MCF 10A (cell line): ENCODE measurements at places on chromosomes 3 and 15. TPM values are rescaled to one million over a fixed set of nuclear protein-coding genes. Genes with fewer than 3 reads are reported as not detected.

Gene SLC9C1
- not detected in 2 replicates for total RNA-seq

Gene HRH1
- 11.0 and 14.8 TPM in 2 replicates for total RNA-seq

Gene CLDN1
- total RNA-seq, result 197 and 263 TPM in 2 replicates

Gene IGSF11
- total RNA-seq, result not detected in 2 replicates

Gene RARRES1
- not detected in 2 replicates for total RNA-seq

Gene SLC28A1
- total RNA-seq, result not detected in 2 replicates

Gene GABRR3
- total RNA-seq, result not detected in 2 replicates

Gene KY
- not detected in 2 replicates for total RNA-seq

Gene KBTBD13
- not detected in 2 replicates for total RNA-seq

Gene CLDN16
- 0.23 TPM in 1 of 2 replicates, not detected in the other for total RNA-seq

Gene NDN
- total RNA-seq, result not detected in 2 replicates

Gene CFAP20DC
- total RNA-seq, result 1.1 and 1.5 TPM in 2 replicates

Gene LYZL4
- not detected in 2 replicates for total RNA-seq

Gene ABI3BP
- total RNA-seq, result 2.9 and 3.1 TPM in 2 replicates

Gene CNTN3
- 2.6 and 3.5 TPM in 2 replicates for total RNA-seq

Gene IL17RD
- total RNA-seq, result 0.91 and 1.2 TPM in 2 replicates

Gene CRYBG3
- total RNA-seq, result 7.2 and 10.7 TPM in 2 replicates

Gene ANKRD34C
- not detected in 2 replicates for total RNA-seq

Gene C3orf33
- 3.2 and 3.6 TPM in 2 replicates for total RNA-seq

Gene DNAH12
- 0.47 and 0.58 TPM in 2 replicates for total RNA-seq

Gene ZKSCAN7
- total RNA-seq, result not detected in 2 replicates

Gene TIMP4
- total RNA-seq, result not detected in 2 replicates

Gene PATL2
- total RNA-seq, result 0.16 and 0.71 TPM in 2 replicates

Gene ISY1
- total RNA-seq, result 52.5 and 57.8 TPM in 2 replicates

Gene MEX3B
- total RNA-seq, result 4.6 and 5.3 TPM in 2 replicates

Gene KNG1
- not detected in 2 replicates for total RNA-seq

Gene THRB
- 3.8 and 4.2 TPM in 2 replicates for total RNA-seq

Gene TMIE
- total RNA-seq, result 0.26 and 1.0 TPM in 2 replicates

Gene ACTC1
- not detected in 2 replicates for total RNA-seq

Gene PP2D1
- total RNA-seq, result not detected in 2 replicates

Gene ZCWPW2
- 0.77 and 1.0 TPM in 2 replicates for total RNA-seq

Gene TMEM212
- total RNA-seq, result not detected in 2 replicates

Gene CELF6
- total RNA-seq, result 0.26 and 0.91 TPM in 2 replicates

Gene PHLDB2
- 89.8 and 109 TPM in 2 replicates for total RNA-seq

Gene PPIP5K1
- total RNA-seq, result 56.8 and 64.0 TPM in 2 replicates

Gene SLC22A13
- total RNA-seq, result 1.7 and 1.9 TPM in 2 replicates

Gene MELTF
- 9.1 and 20.6 TPM in 2 replicates for total RNA-seq

Gene TCTA
- total RNA-seq, result 14.0 and 17.2 TPM in 2 replicates

Gene GOLGA6A
- not detected in 2 replicates for total RNA-seq

Gene AHSG
- total RNA-seq, result not detected in 2 replicates

Gene CACNA1D
- 0.26 TPM in 1 of 2 replicates, not detected in the other for total RNA-seq

Gene BOC
- total RNA-seq, result 1.8 and 2.3 TPM in 2 replicates

Gene TM6SF1
- total RNA-seq, result 0.39 TPM in 1 of 2 replicates, not detected in the other

Gene COL6A5
- total RNA-seq, result not detected in 2 replicates
